Stimulated activated CD4-positive, alpha-beta T cell treated with anti-CD3 and anti-CD28 coated beads, Interleukin-1b, Interleukin-23, amount 100 ng/mL, for 24 hours (primary cell): ENCODE measurements at places on chromosomes 13 and 19.

- DNase-seq: no peak
These were observed 33.2 kb downstream of the RASA3 start for GRCh38 chr13:114099191-114099590.

DNA sequence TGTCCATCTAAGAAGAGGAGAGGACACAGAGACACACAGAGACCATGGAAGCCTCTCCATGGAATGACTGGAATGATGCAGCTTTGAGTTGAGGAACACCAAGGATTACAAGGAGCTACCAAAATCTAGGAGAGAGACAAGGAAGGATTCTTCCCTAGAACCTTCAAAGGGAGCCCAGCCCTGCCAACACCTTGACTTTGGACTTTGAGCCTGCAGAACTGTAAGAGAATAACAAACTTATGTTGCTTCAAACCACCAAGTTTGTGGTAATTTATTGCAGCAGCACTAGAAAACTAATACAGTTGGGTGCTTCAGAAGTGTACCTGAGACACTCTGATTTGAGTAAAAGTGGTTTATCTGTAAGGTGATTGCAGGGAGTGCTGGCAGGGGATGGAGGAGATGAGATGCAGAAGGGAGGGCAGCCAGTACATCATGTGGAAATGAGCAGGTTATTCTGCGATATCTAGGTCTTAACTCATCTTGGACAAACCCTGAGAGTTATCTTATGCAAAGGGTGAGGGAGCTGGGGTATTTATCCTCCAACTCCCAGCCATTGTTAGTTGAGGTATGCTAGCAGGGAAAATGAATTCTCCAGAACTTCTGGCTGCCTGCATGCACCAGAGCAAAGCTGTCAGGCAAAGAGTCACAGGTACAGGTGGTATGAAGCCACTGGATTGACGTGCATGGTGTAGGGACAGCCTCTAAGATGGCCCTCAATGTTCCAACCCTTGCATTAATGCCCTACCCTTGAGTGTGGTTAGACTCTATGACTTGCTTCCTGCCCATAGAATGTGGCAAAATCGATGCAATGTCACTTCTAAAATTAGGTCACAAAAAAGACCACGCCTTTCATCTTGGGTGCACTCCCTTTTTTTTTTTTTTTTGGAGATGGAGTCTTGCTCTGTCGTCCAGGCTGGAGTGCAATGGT, 31.3 kb upstream of the ADGRL1 start:
- DNase-seq: no peak

GRCh38 chr13:105595471-105595870, 940.0 kb downstream of the EFNB2 start:
- DNase-seq: no peak

- no peak for DNase-seq
These were observed 604.0 kb upstream of the SLITRK6 start for GRCh38 chr13:86403181-86403580.

DNA sequence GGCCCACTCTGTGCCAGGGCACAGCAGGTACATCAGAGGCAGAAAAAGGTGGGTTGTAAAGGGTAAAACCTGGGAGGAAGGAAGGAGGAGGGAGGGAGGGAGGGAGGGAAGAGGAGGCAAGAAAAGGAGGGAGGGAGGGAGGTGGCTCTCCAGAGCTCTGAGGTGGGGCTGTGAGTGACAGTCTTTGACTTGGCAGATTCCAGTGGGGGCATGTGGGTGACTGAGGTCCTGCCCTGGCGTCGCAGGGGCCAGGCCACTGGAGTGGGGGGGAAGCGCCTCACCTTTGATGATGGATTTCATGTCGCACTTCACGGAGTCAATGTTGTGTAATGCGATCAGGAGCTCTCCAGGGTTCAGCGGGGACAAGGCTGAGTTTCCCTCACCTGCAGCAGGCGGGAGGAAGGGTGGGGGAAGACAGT, 6.0 kb upstream of the RSPH6A start:
- no peak for DNase-seq

GRCh38 chr19:5205937-5206750, 134.5 kb downstream of the PTPRS start:
- DNase-seq: no peak

DNA sequence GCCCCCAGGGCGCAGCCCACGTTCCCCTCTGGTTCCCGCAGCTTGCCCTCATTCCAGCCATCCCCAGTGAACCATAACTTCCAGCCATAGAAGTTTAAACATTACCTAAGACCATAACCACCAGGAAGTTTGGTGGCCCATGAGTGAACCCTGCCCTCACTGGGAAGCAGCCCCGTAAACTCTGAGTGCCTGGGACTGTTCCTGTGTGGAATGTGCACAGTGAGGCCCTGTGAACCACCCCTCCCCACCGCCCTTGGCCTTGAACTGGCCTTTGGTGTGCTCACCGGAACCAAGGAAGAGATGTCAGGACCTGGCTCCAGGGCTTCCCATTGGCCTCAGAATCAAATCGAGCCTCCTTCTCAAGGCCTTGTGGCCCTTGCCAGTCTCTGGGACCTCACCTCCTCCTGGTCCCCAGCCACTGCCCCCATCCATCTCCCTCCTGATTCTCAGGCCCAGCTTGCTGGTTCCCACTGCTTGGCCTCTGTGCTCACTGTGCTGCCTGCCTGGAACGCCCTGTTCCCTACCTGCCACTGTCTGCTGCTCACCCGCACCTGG, 46.5 kb downstream of the DNM2 start:
- no peak for DNase-seq
